ENCODE measurements at places on chromosomes 11 and 22. TPM values are rescaled to one million over a fixed set of nuclear protein-coding genes. Genes with fewer than 3 reads are reported as not detected.

SELENOO gene
- total RNA-seq: 19.2 TPM

HBB gene
- total RNA-seq: not detected

CLDN5 gene
- total RNA-seq: not detected

ADM gene
- 94.5 TPM for total RNA-seq

DTX4 gene
- 4.7 TPM for total RNA-seq

JAM3 gene
- 3.5 TPM for total RNA-seq

ANGPTL5 gene
- total RNA-seq: 0.16 TPM

RIC3 gene
- total RNA-seq: 1.9 TPM
